Fibroblast of lung (primary cell): ENCODE measurements at places on chromosomes 13 and 19. TPM values are rescaled to one million over a fixed set of nuclear protein-coding genes. Genes with fewer than 3 reads are reported as not detected.

GRCh38 chr13:30147421-30147820 is 159.9 kb downstream of the KATNAL1 start:
- no peak for DNase-seq

DNA sequence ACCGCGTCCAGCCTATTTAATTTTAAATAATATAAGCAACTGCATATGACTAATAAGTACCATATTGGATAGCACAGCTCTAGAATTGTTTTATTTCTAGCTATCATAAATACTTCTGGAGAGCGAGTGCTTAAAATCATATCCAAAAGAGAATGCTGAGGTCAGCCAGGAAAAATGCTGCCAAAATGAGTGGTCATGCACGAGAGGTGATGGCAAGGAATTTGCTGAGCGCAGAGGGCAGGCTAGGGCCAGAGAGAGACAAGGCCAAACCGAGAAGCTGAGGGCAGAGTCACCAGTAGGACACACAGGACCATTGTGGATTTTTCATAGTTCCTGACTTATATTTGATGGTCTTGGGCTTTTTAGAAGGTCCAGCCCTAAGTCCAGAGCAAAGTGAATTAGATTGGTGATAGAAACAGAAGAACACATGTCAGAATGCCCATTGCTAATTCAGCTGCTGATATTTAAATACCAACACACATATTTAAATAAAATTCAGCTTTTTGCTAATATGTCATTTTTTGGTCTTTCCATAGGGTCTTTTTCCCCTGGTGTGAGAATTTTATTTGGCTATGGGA is 33.6 kb upstream of the UBL3 start:
- no peak for DNase-seq

GRCh38 chr19:29724102-29724641 is 9.1 kb upstream of the C19orf12 start:
- peak; percentile 32 for DNase-seq

DNA sequence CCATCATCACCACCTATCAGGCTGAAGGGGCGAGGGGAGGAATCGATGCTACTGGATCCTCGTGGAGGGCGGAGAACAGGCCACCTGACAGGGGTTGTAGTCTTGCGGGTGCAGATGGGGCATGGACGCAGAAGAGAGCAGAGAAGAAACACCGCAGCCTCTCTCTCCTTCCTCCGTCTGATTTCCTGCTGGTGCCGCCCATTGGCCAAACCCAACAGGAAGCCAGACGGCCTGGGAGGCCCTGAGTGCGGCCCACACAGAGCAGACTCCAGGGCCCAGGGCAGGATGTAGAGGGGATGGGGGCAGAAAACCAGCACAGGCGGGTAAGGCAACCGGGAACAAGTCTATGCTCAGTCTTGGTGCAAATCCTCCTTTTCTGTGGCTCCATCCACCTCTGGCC is 15.4 kb downstream of the CEBPA start:
- no peak for DNase-seq

GRCh38 chr13:47896546-47896945 is 104.5 kb downstream of the SUCLA2 start:
- no peak for DNase-seq

- DNase-seq = no peak
Observed at GRCh38 chr19:29323021-29323430, 110.1 kb upstream of the UQCRFS1 start.

- no peak for DNase-seq
Observed at GRCh38 chr19:19670070-19670551, 1.5 kb downstream of the ZNF101 start.

GRCh38 chr13:75437582-75438318 is 44.2 kb downstream of the TBC1D4 start:
- DNase-seq = peak; percentile 60

GRCh38 chr13:71624653-71625600 is 242.1 kb downstream of the DACH1 start:
- DNase-seq = peak; percentile 35

DNA sequence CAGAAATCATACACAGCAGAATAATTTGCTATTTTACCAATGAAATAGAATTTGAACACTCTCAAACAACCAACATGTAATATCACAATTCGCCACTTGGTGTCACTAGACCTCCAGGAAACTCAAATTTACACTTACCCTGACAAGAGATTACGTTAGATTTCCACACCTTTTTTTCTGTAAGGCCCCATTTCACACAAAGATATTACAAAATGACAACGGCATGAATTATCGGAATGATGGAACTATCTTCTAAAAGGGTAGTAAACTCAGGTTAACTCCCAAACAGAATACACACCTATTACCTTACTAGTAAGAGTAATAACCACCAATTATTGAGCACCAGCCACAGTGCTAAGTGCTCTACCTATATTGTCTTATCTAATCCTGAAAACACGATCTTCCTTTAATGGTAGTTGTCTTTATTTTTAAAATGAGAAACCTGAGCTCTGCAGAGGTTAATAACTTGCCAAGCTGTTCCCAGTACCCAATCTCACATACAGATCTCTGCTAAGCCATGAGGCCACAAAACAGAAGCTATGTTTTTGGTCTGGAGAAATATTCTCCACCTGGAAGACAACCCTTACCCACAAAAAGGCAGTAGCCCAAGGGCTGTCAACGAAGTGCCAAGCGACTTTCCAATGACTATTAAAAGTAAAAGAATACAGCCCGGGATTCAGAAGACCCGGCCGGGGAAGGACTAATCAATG is 152.4 kb downstream of the DCLK1 start:
- DNase-seq = peak; percentile 60

GRCh38 chr13:113077953-113078901 is 27.4 kb upstream of the F7 start:
- no peak for DNase-seq

- peak; percentile 99 for DNase-seq
Observed at GRCh38 chr19:611481-611868, 21.8 kb downstream of the HCN2 start.

DNA sequence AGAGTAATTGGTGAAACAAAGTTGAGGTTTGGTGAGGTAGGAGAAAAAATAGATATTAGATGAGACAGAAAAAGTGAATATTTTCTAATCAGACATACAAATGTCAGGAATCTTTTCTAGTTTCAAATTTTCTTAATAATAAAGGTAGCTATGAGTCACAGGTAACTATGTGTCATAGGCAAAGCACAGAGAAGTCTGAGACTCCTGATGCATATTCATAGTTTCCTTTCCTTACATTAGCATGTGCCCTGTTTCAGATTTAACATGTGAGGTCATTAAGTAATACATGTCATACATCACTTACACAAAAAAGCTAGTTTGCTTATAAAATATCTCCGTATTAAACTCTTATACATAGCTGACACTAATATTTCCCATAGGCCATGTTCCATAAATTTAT is 1141.3 kb upstream of the PCDH20 start:
- DNase-seq = no peak

- no peak for DNase-seq
Observed at GRCh38 chr19:50036908-50037307, 11.1 kb downstream of the ZNF473 start.

GRCh38 chr13:56510836-56511235 is 629.9 kb upstream of the PRR20A start:
- no peak for DNase-seq

DNA sequence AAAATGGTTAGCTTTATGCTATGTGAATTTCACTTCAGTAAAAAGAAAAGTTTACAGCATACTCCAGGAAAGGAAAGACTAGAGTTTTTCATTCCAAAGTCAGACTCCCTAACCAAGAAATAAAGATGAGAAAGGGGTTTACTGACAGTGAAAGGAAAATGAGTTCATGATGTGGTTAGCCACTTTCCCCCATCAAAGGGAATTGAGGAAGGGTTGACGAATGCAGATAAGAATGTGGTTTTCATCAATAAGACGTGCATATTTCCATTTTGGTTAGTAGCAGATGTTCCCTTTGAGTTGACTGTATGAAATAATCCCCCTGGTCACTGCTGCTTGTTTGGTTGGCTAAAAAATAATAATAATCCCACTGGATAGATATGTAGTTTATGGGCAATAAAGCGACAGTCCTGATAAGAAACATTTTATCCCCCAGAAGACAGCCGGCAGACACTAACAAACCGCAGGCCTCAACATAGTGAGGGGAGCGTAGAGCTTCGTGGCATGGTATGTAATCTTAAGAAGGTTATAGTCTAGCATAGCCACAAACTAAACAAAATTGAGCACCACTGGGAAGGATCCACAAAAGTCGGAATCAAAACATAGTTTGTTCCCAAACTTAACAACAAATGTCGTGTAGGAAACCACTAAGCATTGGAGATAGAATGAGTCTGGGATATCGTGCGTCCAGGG is 114.8 kb downstream of the COL4A2 start:
- DNase-seq = peak; percentile 98

DNA sequence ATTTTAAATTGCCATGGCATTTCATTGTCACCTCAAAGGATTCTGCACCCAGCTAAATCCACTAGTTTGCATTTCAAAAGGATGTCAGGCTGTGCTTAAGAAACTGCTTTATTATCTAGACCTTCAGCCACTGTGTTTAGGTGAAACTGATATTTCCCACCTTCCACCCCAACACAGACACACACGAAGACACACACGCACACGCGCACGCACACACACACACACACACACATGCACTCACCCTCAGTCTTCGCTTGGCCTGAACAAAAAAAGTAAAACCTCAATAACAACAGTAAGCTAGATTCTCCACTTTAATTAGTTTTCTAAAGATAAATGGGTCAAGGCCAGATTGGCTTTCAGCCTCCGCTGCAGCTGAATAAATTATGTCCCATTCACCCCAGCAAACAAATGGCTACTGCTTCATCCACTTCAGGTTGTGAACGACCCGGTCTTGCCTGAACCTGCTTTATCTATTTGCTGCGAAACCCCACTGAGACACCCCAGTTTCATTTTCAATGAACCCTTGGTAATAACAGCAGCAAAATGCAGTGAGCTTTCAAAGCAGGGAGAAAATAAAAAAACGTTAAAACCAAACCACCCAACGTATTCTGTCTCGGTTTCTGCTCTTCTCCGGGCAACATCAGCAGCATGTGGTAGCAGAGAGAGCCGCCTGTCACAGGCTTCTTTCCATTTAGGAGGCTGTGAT is 166.8 kb downstream of the DCT start:
- DNase-seq = peak; percentile 32

DNA sequence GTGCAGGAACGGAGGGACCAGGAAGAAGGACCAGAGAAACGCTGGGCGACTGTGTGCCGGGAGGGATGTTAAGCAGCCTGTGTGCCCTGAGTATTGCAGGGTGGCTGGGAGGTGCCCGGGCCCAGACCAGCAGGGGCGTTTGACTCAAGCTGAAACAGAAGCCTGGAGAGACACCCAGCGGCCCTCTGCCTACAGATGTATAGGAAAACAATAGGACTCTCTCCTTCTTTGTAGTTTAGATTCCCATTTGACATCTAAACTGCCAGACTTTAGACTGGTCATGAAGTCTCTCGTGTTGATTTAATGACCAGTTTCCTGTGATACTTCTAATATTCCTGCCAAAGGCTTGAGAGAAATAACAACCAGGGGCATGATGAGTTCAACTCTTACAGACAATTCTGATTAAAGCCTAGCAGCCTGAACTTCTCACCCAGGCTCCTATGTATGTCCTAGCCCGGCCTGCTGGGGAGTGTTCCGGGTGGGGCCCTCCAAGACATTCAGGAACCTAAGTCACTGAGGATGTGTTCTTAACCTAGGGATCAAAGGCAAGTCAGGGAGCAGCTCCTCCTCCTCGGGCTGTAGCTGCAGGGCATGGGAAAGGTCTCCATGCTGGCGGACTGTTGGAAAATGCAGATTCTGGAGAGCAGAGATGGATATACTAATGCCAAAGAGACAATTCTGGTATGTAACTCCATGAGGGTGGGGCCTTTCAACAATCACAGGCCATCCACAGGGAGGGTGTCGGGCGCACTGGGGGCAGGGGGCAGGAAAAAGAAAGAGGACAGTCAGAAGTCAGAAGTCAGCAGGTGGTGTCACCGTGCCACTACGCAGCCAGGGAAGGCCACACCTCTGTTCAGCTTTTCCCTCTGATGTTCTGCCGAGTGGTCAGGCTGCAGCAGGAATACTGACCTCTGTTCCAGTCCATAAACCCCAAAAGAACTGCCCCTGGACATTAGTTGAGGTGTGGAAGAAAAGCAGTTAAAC is 131.8 kb downstream of the STARD13 start:
- peak; percentile 62 for DNase-seq

DNA sequence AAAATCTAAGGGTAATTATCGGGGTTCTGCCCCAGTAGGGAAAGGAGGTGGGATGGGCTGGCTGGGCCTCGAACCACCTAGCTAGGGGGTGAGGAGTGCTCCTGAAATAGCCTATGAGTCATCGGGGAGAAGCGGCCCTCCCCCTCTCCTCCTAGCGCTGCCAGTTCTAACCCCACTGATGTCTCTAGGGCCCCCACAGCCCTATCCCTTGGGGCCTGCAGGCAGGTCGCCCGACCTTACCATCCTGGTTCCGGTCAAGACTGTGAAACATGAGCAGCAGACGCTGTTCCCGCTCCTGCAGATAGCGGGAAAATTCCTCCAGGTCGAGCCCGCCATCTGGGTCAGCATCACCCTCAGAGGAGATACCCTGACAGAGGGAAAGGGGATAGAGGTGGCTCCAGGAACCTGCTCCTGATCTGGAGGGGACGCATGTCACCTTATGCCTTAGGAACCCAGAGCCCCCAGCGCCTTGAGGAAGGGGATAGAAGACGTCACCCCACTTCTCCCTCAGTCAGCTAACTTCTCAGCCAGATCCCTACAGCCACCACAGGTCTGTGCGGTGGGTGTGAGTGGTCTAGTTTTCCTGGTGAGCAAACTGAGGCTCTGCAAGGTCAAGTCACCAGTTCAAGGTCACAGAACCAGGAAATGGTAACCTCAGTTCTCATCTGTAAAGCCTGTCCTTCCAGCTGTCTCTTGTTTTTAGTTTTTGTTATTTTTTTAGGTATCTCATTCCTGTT is 1.5 kb downstream of the SLC25A23 start:
- no peak for DNase-seq

GRCh38 chr13:113020323-113021080 is 51.5 kb downstream of the MCF2L start:
- DNase-seq = no peak

GRCh38 chr13:31227063-31227462 is 27.3 kb downstream of the B3GLCT start:
- DNase-seq = no peak

GRCh38 chr13:51532736-51533197 is 51.5 kb upstream of the WDFY2 start:
- no peak for DNase-seq

DNA sequence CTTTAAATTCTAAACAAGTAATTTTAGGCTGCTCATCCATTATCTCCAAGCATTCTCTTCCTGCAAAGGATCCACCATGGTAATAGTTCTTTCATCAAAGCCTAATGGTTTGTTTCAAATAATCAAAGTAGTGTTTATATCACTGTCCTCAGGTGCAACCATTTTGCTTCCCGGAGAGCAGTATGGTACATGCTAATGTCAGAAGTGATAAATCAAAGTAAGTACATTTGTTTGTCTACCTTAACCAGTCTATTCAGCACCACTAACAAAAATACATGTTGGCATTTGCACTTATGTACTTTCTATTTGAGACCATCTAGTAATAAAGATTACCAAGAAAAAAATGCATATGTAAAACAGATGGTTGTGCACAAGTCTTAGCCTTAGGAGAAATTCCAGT is 37.5 kb downstream of the DACH1 start:
- no peak for DNase-seq

Gene ANKLE1
- 0.08 and 0.29 TPM in 2 replicates for polyA plus RNA-seq

Gene LRRC63
- polyA plus RNA-seq = 0.03 TPM in 1 of 2 replicates, not detected in the other

Gene LILRB1
- polyA plus RNA-seq = not detected in 2 replicates

Gene WDR87
- polyA plus RNA-seq = not detected in 2 replicates

Gene GPR183
- polyA plus RNA-seq = 0.03 and 0.27 TPM in 2 replicates

Gene SSC5D
- 2.1 and 3.0 TPM in 2 replicates for polyA plus RNA-seq

Gene ZIM2
- polyA plus RNA-seq = not detected in 2 replicates

Gene SOX21
- polyA plus RNA-seq = not detected in 2 replicates

Gene MAP3K10
- 1.9 and 2.7 TPM in 2 replicates for polyA plus RNA-seq

Gene PTOV1
- 41.1 and 48.0 TPM in 2 replicates for polyA plus RNA-seq

Gene CAB39L
- 11.8 and 13.0 TPM in 2 replicates for polyA plus RNA-seq
